Activated CD4-positive, alpha-beta T cell treated with anti-CD3 and anti-CD28 coated beads, Interleukin-2, amount 10 ng/mL, durations not matched to agents 7 days and 5 days (primary cell): ENCODE measurements at places on chromosomes 3 and 15. TPM values are rescaled to one million over a fixed set of nuclear protein-coding genes. Genes with fewer than 3 reads are reported as not detected.

Gene GPR149
- total RNA-seq = not detected

Gene SHQ1
- 24.2 TPM for total RNA-seq

Gene SLC28A1
- total RNA-seq = not detected

Gene IMPG2
- 0.50 TPM for total RNA-seq

Gene RGMA
- 0.25 TPM for total RNA-seq

Gene HAUS2
- 42.9 TPM for total RNA-seq

Gene MEX3B
- total RNA-seq = 0.99 TPM

Gene MASP1
- total RNA-seq = not detected

Gene PEX5L
- 0.04 TPM for total RNA-seq

Gene IL20RB
- total RNA-seq = 1.2 TPM

Gene DTWD1
- total RNA-seq = 13.7 TPM

Gene RAD51
- 59.9 TPM for total RNA-seq

Gene HIGD2B
- not detected for total RNA-seq

Gene CHRM5
- not detected for total RNA-seq

Gene CSPG4
- total RNA-seq = not detected

Gene UROC1
- total RNA-seq = not detected
